Hindlimb muscle (tissue), 1 donor: ENCODE measurements at places on chromosomes 16 and 17.

DNA sequence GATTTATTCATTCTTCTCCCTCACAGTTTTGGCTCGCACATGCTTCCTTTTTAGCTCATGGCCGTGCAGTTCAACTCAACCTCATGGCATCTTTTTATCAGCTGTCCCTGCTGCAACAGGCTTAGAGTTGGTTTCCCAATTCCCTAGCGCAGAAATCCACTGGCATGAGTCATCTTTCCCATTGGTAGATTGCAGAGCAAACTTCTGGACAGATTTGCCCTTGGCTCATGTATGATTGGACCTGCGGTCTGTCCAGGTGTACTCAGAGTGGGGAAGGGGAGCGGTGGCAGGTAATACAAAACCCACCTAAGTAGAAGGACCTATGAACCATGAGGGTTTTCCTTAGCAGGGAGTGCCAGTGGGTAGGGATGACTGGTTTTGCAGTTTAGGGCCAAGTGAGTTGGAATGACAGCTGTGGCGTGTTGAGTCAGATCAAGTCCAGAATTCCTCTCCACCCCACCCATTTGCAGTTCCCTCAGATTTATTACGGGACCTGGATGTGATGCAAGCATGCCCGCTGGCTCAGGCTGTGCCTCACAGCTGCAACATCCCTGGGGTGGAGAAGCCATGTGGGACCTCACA lies 584.7 kb downstream of the WWOX start:
- DNase-seq: peak; percentile 28

DNA sequence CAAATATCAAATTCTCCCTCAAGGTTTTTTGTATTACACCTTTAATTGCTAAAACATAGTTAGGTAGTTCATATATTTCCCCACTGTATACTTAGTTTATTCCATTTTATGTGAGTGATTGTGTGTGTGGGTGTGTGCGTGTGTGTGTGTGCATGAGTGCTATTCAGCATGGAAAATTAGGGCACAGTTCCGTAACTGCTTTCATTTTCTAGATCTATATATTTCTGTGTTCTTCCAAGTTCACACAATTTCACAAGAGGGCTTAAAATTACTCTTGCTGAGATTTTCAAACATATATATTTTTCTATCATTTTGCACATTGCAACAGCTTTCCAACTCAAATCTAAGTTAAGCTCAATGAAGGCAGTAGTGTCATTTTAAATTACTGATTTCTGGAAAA lies 782.9 kb upstream of the SOX9 start:
- no peak for DNase-seq

- DNase-seq: no peak
Observed at GRCh38 chr17:42107124-42107523, 5.4 kb downstream of the DHX58 start.

DNA sequence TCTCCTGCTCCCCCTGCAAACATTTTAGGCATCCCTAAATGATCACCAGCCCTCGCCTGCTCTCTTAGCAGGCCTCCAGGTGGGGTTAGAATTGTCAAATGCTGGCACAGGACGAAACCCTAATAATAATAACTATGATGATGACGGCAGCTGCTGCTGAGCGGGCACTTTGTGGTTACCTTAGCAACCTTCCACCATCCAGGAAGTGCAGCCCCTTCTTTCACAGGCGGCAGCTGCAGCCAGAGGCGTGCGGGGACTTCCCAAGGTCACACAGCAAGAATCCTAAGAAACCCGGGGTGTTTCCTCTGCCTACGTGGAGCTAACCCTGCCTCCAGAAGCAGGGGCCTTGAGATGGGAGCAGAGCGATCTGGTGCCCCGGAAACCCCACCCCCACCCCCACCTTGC lies 22.4 kb upstream of the EIF1 start:
- DNase-seq: no peak

- no peak for DNase-seq
Observed at GRCh38 chr17:17676752-17677151, 4.5 kb upstream of the RAI1 start.

DNA sequence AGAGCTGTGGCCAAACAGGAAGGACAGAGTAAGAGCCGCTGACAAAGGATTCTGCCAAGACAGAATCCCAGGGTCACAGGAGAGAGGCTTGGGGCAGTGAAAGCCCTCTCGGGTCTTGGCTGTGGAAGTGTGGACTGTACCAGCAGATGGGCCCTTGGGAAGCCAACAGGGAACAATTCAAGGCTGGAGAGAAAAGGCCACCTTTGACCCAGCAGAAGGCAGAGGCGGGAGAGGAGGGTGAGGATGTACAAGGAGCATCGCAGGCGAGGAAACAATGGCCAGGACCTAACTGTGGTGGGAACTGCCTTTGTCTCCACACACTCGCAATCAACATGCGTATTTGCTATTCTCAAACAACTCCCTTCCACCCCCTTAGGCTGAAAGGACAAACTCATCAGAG lies 15.7 kb downstream of the CARHSP1 start:
- DNase-seq: no peak

DNA sequence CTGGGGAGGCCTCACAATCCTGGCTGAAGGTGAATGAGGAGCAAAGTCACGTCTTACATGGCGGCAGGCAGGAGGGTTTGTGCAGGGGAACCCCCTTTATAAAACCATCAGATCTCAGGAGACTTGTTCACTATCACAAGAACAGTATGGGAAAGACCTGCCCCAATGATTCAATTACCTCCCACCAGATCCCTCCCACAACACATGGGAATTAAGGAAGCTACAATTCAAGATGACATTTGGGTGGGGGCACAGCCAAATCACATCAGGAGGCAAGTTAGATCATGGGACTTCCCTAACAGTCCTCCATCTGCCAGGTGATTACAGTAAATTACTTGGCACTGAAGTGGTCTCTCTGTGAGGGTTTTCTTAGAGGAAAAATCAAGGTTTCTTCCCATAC lies 5.3 kb downstream of the TMEM114 start:
- DNase-seq: no peak

GRCh38 chr17:80477647-80478478 lies 1.5 kb upstream of the NPTX1 start:
- no peak for DNase-seq

DNA sequence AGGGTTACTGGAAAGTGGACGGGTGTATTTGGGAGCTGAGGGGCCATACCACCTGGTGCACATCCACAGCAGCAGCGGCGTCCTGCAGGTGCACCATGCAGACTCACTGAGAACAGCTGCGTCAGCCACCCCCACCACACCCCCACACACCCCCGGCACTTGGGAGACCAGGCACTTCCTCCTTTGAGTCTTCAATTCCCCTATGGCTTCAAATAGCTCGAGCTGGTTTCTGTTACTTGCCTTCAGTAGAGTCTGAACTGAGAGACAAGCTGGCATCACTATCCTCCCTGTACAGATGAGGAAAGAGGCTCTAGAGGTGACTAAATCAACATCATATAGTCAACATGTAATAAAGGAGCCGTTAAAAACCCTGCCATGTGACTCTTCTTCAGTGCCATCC lies 15.4 kb downstream of the CUEDC1 start:
- DNase-seq: no peak

DNA sequence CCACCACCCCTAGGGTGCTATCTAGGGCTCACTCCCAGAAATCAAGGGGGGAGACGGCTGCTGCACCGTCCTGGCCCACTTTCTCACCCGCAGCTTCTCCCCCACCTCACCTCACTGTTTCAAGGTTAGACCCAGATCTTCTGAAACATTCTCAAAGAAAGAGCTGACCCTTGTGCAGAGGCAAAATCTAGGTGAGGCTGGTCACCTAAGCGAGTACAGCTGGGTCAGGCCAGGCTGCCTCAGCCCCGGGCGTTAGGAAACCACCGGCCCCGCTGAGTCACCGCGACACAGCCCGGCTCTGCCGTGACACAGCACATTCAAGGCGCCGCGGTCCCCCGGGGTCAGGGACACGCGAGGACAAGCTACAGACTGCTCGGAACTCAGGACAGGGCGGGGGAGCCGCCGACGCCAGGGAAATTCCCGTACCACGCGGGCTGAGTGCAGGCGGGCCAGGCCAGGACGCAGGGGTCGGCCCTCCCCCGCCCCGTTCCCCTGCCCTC lies 27.1 kb downstream of the GNPTG start:
- peak; percentile 56 for DNase-seq

GRCh38 chr16:30645727-30646126 lies 5.0 kb upstream of the PRR14 start:
- no peak for DNase-seq

DNA sequence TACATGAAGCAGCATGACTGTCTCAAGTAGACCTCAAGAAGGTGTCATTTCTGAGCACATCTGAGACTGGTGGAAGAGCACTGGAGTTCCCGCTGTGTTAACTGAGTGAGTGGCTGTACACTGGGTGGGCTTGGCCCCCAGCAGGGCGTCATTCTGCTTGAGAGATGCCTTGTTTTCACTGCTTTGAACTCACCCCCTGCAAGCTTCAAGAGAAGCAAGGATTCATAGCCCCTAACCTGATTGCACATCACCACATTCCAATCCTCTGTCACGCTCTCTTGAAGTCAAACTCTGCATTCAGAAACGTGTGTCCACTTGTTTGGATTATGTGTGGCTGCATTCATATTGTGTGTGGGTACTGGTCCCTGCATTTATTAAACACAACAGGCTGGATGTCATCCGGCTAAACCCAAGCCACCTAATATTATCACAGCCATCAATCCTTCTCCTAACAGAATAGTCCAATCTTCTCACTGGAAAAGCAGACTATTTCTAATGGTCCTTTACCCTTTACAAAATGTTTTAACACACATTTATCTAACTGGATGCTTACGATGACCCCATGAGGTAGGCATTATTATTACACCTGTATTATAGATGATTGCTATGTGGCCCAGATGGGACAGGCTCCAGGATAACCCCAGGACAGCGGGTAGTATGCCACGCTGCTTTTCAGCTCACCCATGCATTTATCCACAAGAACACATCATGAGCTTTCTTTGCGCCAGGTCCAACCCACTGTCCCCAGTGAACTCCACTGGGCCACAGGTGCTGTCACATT lies 76.3 kb downstream of the USP31 start:
- no peak for DNase-seq

GRCh38 chr16:4611337-4612021 lies 3.2 kb downstream of the UBALD1 start:
- DNase-seq: no peak
